Stimulated activated CD4-positive, alpha-beta T cell treated with anti-CD3 and anti-CD28 coated beads, Interleukin-2, amount 100 ng/mL, for 48 hours (primary cell): ENCODE measurements at places on chromosomes 7 and 10.

DNA sequence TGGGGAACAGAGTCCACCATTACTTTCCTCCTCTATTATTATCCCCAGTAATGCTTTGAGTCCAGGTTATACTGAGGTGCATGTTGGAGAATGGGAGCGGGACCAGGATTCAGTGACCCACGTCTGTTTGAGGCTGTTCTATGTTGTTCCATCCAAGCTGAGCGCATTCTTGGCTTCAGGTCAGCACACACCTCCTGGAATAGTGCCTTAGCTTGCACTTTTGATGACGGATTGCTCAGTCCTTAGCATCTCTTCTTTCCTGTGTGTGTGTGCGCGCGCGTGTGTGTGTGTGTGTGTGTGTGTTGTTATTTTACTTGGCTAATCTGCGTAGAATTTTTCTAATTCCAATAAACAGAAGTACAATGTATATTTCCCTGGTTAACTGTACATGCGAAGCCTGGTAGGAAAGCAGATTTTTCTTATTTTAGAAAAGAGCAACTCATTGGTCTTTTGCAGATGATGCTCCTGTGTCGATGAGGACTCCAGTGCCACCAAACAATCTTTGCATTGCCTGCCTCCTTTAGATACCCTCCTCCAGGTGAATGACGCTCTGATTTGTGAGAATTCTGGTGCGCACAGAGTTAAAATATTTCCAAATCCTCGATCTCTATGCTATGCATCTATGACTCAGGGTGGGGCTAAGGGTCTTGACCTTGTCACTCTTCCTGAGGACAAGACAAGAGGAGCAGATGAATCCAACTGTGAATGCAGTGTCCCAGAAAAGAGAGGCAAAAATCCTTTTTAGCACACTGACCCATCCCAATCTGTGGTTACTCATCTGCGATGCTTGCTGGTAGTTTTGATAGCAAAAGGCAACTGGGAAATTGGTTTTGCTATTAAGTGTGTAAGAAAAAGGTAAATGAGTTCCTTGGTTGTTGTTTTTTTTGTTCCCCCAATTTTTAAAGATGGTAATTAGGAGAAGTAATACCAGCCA is 13.3 kb upstream of the CELF2 start:
- no peak for DNase-seq

GRCh38 chr7:50792342-50793119 is 9.8 kb upstream of the GRB10 start:
- no peak for DNase-seq

- DNase-seq: peak; percentile 77
Observed at GRCh38 chr7:151315038-151315655, 26.5 kb upstream of the NUB1 start.

GRCh38 chr7:30237271-30237695 is 47.1 kb upstream of the ZNRF2 start:
- DNase-seq: no peak

DNA sequence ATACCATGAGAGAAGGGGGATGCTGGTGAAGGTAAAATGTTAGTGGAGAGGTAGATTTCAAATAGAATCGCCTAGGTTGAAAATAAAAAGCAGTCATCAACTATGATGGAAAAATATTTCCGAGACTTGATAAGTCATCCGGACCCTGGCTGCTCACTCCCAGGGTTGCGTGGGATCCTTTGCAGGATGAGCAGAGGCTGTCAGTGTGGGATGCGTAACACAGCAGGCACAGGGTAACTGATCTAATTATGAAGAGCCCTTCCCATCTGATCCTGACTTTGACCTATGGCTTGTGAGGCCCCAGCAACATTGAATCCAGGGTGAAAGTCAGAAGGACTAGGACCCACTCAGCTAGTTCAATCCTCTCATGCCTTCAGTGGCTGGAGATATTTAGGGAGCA is 236.9 kb downstream of the DPP6 start:
- DNase-seq: no peak

DNA sequence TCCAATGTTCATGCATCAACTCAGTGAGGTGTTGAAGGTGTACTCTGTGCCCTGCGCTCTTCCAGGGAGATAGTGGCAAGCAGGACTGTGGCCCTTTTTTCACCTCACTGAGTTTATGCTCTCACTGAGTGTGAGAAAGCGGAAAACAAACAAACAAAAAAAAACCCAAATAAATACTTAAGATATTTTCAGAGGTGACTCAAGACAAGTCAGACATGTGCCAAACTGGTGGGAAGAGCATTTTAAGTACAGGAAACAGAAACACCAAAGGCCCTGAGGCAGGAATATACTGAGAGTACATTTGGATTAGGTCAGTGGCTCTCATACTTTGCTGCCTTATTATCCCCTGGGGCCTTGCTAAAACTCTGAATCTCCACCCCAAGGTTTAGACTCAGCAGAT is 111.9 kb upstream of the IGFBP3 start:
- DNase-seq: no peak

DNA sequence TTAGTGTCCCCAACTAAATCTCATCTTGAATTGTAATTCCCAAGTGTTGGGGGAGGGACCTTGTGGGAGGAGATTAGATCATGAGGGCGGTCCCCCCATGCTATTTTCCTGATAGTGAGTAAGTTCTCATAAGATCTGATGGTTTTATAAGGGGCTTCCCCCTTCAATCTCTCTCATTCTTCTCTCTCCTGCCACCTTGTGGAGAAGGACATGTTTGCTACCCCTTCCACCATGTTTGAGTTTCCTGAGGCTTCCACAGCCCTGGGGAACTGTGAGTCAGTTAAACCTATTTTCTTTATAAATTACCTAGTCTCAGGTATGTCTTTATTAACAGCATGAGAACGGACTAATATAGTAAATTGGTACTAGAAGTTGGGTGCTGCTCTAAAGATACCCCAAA is 365.6 kb downstream of the ANKRD7 start:
- peak; percentile 0 for DNase-seq

GRCh38 chr10:87656431-87657072 is 3.1 kb upstream of the PAPSS2 start:
- DNase-seq: no peak

- no peak for DNase-seq
Observed at GRCh38 chr7:126370038-126370668, 882.6 kb downstream of the GRM8 start.

DNA sequence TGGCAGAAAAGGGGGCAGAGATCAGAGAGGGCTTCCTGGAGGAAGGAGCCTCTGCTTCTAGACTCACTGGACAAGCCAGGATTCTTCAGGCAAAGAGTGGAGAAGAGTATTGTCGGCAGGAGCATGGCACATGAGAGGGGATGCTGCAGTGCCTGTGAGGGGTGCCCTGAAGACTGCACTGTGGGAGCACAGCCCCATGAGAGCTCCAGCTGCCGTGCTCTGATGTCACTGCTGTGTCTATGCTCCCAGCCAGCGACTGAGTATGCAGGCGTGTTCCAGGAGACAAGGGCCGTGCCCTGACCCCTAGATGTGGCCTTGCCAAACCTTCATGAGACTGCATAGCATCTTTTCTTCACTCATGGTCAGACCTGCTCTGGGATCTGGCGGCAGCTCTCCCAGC is 339.1 kb downstream of the RPS24 start:
- no peak for DNase-seq

DNA sequence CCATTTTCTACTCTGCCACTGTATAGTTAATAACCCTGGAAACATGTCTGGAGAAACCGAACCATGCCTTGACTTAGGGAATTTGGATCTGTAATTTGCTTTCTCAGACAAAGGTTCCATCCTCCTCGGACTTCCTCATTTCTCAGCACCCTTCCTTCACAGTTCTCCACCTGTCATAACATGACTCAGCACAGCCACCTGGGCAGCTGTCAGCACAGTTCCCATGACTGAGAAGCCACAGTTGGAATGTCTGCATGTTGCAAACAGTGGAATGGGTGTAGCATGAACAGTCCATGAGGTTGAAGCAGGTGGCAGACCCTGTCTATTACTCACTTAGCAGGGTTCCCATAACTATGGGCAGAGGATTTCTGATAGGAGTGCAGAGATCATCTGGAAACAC is 634 bp upstream of the OR9A4 start:
- DNase-seq: no peak

DNA sequence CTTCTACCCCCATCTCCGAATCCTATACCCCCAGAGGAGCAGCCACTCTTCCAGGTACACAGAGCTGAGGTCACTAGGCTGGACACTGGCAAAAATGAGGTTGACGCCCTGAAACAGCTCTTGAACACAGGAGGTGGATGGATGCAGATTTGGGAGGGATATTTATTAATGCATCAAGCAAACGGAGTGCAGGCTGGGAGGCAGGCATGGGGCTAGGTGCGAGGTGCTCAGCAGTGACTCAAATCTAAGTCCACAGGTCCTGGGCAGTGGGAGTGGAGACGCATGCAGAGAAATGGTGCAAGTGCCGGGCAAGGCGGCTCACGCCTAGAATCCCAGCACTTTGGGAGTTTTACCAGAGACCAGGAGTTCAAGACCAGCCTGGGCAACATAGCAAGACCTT is 11.0 kb downstream of the GUSB start:
- no peak for DNase-seq

GRCh38 chr7:6232534-6232933 is 39.9 kb downstream of the CYTH3 start:
- DNase-seq: no peak

GRCh38 chr10:21497177-21497807 is 28.2 kb downstream of the SKIDA1 start:
- peak; percentile 34 for DNase-seq

DNA sequence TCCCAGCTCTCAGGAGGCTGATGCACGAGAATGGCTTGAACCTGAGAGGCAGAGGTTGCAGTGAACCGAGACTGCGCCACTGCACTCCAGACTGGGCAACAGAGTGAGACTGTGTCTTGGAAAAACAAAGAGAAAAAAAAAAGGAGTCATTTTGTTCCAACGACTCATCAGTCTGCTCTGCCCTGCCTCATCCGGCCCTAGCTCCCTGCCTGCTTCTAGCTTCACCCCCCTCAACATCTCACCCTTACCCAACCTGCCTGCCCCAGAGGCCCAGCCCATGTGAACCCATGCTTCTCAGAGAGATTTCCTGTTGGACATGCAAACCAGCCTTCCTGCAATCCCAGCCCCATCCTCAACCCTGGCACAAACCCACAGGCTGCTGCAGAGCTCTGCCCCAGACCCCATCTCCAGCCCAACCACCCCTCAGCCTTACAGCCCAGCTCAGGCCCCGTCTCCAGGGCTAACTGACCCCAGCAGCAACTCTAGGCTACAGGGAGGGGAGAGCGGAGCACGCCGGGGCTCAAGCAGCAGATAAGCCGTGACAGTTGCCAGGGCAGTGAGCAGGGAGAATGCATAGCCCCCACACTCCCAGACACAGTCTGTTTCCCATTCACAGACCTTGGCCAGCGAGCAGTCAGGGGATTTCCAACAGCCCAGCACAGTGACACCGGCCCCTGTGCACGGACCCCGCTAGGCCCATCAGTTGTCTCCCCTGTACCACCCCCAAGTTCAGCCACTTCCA is 86.0 kb upstream of the KCTD7 start:
- no peak for DNase-seq

DNA sequence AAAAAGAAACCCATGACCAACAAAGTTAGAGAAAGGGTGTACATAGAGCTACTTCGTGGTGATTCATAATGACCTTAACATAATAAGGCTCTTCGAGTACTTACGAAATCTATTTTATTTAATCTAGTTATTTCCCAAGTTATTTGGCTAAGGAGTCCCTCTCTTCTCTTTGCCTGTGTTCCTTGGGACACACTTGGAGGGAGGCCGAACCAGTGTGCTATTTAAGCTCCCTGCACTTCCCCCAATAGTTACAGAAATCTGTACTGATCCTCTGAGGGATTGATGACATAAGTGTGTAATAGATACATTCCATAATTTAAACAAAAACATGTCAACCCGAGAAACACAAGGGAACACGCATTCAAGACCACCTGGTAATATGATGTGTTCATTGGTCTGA is 351.1 kb downstream of the GATA3 start:
- DNase-seq: no peak

DNA sequence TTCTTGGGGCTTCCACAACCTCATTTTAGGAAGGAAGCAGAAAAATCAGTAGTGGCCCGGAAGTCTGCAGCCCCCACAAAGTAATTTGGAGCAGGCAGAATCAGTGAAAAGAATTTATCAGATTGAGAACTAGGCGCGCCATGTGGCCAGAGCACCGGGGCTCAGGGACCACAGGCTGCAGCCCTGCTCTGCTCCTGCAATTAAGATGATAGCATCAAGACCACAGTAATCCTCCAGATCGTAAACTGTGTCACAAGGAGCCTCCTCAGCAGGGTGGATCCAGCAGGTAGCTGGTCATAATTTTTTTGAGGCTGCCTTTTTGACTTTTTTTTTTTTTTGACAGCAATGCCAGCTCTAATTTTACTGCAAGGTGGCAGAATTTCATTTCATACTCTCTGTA is 209.0 kb upstream of the ZMIZ1 start:
- DNase-seq: no peak

GRCh38 chr10:11504566-11505285 is 106.7 kb downstream of the USP6NL start:
- no peak for DNase-seq

GRCh38 chr10:34113504-34114225 is 701.4 kb downstream of the PARD3 start:
- DNase-seq: no peak

DNA sequence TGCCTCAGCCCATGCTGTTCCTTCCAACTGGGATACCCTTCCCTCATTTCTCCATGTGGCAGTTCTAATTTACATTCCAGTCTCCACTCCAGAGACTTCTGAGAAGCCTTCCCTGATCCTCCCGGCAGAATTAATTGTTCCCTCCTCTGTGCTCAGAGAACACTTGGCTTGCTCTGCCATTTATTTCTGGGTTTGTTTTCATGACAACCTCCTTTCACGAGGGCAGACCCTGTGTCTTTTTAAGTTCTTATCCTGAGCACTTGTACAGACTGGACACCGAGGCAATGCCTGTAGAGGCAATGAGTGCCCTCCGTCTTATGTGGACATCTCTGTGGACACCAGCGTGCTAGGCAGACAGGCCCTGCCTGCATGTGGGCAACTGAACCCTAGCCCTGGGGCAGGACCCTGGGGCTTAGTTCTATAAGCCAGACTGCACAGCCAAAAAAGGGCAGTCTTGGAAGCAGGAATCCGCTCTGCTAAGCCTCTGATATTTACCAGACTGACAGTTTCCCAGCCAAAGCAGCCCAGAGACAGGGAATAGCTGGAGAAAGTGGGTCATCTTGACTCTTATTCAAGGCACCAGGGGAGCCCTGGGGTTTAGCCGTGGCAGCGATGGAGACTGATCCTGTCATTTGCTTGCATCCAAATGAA is 474.0 kb downstream of the RPS24 start:
- no peak for DNase-seq

- no peak for DNase-seq
Observed at GRCh38 chr7:997404-998395, 14.7 kb downstream of the CYP2W1 start.

GRCh38 chr7:158270106-158270775 is 317.4 kb downstream of the PTPRN2 start:
- DNase-seq: no peak

DNA sequence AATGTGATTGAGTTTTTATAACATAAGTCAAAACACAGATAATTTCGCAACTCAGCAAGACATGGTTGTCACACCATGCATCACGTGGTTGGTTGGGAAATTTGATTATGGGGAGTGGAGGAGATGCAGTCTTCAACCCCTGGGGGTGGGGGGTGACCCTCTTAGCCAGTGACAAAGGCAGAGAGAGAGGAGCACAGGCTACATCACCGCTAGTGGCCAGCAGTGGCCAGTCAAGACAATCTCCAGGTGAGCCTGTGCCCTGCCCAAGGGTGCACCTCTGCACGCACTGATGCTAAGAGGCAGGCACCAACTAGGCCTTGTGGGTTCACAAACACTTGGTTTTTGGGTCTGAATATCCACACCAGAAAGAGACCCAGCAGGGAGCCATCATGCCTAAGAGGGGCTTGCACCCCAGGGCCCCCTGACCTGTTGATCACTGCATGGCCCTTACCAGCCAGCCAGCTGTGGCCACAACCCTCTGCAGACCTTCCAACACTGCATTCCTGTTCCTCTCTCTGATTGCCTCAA is 244.4 kb downstream of the FANK1 start:
- DNase-seq: no peak
